Fibroblast of skin of left quadriceps (primary cell): ENCODE measurements at places on chromosomes 5 and 9.

- DNase-seq: no peak
These were observed 676.4 kb downstream of the PRELID2 start for GRCh38 chr5:145158730-145159129.

DNA sequence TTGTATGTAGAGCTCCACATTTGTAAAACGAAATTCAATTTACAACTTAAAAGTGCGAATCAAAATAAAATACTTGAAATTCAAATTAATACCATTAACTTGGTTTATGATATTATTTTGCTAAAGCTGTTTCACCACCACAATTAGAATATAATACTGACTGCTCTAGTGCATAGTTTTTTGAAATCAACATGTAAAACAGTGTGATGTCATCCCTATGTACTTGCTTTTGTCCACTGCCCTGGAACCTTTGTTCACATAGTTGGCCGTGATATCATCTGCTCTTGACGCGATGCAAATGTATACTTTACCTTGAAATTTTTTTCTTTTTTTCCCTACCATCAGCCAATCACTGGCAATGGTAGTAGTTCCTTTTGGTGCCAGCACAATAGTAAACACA is 125.4 kb downstream of the PARP8 start:
- no peak for DNase-seq

DNA sequence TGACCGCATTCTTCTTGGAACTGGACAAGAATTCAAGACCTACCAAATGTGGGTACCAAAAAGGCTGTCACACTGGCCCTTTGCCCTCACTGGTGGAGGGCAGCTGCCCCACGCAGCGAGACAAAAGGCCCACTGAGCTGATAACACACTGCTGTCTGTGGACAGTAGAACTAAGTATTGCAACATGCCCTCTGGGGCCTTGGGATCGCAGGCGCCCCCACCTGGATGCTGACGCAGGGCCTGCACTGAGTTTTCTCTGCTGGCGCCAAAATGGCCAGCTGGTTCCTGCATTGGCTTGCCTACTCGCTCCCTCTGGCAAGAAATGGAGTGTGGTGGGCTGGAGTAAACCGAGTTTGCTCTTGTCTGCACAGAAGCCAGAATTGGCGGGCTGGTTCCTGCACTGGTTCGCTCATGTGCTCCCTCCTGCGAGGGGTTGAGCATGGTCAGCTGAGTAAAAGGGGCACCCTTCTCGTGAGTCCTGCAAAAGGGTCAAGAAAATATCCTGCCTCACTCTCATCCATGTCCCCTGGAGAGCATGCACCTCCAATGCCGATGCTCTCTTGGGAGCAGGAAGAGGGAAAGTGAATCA is 55.7 kb downstream of the NXNL2 start:
- no peak for DNase-seq

DNA sequence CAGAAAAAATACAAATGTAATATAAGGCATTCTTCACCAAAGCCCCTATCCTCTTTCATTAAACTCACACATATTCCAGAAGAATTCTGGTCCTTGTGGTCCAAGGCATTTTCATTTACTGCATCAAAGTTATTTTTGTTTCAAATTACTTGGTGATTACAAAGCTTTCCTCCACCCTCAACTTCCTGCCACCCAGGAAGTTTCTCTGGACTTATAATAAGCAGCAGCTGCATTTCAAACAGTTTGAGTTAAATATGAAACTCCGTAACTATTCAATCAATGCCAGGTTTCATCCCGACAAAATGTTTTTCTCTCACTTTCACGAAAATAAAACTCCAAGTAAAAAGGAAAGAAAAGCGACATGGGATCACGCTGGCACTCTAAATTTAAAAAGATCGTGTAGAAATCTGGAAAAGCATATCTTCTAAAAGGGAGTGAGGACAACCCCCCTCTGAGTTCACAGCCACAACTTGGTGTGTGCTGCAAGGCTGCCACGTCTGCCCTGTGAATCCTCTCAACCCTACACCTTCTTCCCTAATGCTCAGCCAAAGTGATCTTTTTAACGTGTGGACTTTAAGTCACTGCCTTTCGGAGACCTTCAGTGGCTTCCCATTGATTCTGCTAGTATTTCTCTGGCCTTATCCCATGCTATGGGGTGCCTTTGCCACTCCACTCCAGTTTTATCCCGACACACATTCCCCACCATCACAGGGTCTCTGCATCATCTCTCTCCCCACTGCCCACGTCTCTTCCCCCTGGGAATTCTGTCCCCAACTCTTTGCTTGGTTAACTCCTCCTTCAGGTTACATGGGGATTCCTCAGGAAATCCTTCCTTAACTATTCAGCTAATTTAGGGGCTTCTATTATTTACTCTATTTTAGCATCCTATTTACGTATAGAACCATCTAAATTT is 91.1 kb upstream of the CER1 start:
- peak; percentile 22 for DNase-seq

DNA sequence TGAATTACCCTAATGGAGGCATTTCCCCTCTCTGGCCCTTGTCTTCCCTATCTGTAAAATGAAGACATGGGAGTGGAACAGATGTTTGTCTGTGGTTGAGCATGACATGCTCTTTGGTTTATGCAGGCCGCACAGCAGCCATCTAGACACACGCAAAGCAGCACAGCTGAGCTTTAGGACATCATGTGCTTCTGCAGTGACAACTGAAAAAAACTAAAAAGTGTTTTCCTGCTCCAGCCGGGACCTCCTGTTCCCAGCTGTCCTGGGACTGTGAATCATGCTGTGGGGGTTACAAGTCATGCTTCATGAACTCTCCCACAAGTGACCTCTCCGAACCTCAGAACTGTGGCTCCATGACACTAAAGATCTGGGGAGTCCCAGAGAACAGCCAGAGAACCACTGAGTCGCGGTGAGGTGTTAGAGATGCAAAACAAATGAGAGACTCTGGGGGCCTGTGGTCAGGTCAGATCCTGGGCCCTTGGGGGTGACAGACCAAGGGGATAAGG is 1.7 kb downstream of the SMIM3 start:
- DNase-seq: no peak

- no peak for DNase-seq
These were observed 541 bp downstream of the GNPDA1 start for GRCh38 chr5:142012186-142012785.

DNA sequence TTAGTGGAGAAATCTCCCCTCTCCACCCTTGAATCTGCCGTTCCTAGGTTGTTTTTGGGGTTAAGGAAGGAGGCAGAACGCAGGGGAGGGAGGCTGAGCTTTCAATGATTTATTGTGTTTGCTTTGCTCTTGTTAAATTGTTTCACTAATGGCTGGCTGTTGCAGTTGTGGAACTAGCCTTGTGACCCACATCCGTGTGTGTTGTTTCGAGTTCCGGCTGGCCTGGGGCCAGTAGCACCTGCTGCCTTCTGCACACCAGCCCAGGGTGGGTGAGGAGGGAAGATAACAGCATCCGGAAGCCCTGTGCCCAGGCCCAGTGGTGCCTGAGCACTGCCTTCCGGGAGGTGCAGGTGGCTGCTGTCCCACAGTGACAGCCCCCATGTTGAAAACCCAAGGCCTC is 3.6 kb downstream of the ERGIC1 start:
- no peak for DNase-seq

DNA sequence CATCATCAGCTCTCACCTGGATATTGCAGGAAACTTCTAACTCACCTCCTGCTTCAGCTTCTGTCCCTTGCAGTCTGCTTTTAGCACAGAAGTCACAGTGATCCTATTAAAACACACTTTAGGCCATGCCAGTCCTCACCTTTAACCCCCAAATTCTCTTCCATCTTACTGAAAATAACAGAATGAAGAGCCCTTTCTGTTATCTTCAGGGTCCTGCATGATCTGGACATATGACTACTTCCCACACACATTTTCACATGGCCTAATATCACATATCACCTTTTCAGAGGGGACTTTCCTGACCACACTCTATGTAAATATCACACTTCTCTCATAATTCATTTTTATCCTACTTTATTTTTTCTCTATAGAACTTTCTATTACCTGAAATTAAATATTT is 550.6 kb upstream of the CLINT1 start:
- no peak for DNase-seq

DNA sequence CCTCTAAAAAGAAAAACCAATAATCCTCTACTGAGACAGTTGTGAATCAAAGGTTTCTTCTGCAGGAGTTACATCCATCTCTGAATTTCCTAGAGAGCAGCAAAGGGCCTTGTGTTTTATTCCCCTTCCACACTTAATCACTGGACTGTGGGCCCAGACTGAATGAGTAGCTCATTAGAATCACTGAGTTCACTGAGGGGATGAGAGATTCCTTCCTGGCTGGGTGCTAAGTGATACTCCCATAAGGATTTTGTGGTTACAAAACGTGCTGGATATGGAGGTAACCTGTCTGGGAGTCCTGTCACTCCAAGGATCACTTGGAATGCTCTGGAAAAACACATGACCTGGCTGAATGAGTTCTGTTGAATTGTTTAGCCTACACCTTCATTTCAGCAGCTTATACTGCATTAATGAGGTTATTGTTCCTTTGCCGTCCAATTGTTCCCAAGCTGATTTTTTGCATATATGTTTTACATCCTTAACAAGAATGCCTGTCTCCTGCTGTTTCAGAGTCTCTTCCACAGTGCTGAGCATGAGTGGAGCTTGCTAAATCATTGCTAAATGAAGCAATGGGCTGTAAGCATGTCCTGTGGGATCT is 82.9 kb downstream of the MEF2C start:
- no peak for DNase-seq

DNA sequence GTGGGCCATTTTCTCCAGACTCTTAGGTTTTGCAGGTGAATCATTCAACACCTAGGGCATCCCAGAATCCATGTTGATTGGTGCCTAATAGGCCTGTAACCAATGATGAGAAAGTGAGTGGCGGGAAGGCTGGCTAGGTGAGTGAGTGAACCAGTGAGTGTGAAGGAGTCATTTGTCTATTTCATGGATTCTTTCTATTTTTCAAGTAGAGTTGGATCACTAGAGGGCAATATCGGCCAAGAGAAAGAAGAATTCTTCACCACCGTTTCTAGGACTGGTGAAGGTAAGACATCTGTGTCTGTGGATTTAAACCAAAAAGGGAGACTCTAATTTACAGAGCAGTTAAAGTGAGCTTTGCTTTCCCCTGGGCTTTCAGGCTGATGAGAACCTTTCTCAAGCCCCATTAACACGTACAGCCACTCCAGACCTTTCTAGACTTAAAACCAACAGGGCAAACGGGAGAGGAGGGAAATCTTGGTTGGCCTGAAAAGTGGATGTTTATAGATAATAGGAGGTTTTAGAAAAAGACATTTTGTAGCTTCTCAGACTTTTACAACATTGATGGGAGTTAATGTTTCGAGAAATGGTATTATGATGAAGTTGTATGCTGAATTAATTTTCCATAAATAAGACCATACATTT is 114.3 kb upstream of the IL12B start:
- peak; percentile 62 for DNase-seq

DNA sequence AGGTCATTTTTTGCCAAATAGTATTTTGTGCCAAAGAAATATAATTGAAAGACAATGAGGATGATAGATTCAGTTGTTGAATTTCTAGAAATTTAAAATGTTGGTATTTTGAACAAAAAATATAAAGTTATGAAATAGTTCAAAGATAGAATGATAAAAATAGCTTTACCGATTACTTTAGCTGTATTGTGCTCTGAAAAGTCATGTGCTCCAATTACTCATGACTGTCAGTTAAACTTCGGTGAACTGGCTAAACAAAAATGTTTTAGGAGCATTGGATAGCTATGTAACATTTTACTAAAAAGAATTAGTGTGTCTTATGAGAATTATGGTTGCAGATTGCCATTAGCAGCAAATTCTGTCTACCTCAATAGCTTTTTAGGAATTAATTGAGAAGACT is 177.3 kb upstream of the VCAN start:
- no peak for DNase-seq

DNA sequence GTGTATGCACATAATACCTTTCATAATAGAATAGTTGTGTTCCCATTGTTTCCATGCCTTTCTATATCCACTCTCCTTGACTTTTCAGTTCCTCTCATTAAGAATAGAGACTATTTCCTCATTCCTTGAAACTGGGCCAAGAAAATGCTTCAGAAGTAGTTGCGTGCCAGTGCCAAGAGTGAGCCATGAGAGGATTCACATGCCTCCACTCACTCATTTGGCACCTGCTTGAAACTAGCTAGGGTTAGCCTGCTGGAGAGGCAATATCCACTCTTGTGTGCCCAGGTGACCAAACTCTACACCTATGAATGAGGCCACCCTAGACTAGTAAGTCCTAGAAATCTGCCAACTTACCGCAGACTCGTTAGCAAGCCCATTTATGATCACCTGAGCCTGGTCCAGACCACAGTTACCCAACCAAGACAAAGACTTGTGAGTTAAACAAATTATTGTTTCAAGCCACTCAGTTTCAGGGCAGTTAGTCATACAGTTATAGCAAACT is 276.3 kb downstream of the EPB41L4A start:
- no peak for DNase-seq

GRCh38 chr5:161988077-161988476 is 79.5 kb upstream of the GABRG2 start:
- DNase-seq: no peak

DNA sequence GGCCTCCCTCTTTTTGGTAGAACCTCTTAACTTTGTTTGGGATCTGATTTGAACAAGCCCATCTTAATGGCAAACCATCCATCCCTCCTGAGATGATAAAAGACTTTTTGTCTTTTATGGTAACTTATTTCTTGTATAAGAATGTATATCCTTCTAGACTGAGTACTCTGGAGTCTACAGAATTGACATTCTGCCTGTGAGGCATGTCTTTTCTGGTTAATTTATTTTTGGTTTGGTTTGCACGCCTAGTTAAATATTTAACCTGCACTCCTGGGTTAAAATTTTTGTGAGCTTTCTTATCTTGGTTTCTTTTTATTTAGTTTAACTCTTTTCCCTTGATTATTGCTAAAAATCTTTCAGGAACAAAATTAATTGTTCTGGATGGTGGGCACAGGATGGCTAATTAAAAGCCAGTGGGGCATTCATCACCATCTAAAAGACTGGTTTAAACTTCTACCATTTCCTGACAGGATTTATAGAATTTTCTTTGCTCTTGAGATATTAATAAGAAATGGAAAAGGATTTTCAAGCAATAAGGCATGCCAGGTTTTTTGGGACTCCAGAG is 50.3 kb downstream of the PHAX start:
- DNase-seq: no peak

DNA sequence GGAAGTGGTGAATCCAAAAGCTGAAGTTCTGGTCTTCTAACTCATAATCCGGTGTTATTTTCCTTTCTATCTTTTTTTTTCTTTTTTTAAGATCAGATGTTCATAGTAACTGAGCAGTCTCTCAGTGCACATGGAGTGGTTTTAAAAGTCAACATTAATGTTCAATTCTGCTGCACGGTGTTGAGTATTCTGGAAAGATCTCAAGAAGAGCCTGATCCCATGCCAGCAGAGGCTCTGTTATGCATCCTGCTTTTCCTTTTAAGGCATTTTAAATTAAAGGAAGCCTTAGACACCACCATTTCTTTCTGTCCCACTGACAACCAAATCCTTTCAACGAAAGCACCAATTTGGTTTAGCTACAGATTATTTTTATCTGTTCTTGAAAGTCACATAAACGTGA is 33.4 kb downstream of the SEMA5A start:
- no peak for DNase-seq

GRCh38 chr5:149940077-149940574 is 4.5 kb downstream of the PDE6A start:
- no peak for DNase-seq

- no peak for DNase-seq
These were observed 6.8 kb downstream of the NNT start for GRCh38 chr5:43609752-43610151.

GRCh38 chr5:124927735-124928134 is 181.3 kb upstream of the ZNF608 start:
- DNase-seq: no peak
